Kidney (tissue), 22 donors: ENCODE measurements at places on chromosomes 5 and 9. TPM values are rescaled to one million over a fixed set of nuclear protein-coding genes. Genes with fewer than 3 reads are reported as not detected.

TIMD4 gene
- 8.0 TPM for total RNA-seq

ATG12 gene
- 30.1 TPM for total RNA-seq

FAT2 gene
- 0.13 TPM for total RNA-seq

DOCK2 gene
- total RNA-seq: 42.0 TPM

PGM5 gene
- total RNA-seq: 53.1 TPM

HK3 gene
- total RNA-seq: 21.2 TPM

DNA sequence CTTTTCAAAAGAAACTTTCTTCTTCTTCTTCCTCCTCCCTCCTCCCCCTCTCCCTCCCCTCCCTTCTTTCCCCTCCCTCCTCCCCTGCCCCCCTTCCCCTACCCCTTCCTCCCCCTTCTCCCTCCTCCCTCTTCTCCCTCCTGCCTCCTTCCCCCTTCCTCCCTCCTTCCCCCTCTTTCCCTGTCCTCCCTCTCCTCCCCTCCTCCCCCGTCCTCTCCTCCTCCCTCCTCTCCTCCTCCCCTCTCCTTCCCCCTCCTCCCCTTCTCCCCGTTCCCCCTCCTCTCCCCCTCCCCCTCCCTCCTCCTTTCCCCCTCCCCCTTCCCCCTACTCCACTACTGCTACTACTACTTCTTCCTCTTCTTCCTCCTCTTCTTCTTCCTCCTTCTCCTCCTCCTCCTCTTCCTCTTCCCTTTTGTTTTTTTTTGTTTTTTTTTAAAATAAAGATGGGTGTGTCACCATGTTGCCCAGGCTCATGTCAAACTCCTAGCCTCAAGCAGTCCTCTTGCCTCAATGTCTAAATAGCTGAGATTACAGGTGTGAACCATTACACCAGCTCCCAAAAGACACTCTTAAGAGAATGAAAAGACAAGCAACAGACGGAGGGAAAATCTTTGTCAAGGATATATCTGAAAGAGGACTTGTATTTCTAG is 87.5 kb downstream of the SCAMP1 start:
- no peak for DNase-seq
- no peak overlapping the region for H3K4me3 ChIP-seq
- H3K4me1 ChIP-seq: no peaks in the 10 kb centered on the region
- H3K36me3 ChIP-seq: no peaks in the 10 kb centered on the region

DNA sequence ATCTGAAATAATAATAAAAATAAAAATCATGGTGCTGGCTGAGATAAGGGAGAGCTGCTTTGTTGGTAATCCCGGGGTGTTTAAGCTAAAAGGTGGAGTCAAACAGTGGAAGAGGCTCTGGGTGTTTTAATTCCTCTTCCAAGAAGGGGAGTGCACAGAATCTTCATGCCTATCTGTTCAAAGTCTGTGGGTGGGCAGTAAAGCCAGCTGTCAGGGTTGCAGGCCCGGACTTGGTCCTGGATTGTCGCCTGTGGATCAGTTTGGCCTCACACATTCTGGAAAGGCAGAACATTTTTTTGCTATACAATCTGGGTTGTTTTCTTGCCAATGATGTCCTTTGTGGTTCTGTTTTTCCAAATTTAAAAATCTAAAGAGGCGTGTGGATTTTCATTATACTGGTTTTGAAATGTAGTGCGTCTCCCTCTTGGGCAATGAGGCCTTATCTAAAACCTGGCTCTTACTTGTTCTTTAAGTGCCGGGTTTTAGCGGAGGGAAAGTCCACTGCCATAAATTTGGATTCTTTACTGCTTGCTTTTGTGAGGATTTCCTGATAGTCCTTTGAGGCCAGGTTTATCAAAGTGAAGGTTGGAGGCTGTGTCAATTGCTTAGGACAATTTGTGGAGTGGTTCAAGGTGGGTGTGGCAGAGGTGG is 5.8 kb downstream of the ANKDD1B start:
- no peak overlapping the region for H3K27ac ChIP-seq
- no peak for DNase-seq

DNA sequence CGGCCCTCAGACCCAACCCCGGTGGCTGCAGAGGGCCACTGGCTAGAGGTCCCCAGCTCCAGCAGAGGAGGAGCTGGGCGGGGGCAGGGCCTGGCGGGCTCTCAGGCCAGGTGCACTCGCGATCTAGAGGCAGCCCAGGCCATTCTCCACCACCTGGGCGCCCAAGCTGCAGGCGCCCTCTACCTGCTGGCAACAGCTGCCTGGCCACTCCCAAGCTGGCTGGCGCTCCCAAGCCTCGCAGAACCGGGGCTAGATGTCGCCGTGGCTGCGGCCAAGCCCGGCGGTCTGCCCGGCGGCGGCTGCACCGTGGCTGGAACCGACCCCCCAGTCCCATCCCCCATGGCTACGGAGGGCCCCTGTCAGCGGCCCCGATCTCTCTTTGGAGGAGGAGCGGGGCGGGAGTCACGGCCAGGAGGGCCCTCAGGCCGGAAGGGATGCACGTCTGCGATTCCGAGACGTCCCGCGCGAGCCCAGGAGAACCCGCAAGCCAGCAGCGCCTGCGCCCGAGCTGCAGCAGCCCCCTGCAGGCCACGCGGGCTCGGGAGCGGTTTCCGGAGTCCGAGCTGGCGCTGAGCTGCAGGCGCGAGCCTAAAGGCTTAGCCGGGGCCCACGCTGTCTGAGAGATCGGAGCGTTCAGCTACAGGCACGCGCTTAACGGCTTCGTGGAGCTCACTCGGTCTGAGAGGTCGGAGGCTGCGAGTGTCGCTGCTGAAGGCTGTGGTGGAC is 44.3 kb upstream of the BICD2 start:
- no peaks in the 10 kb centered on the region for H3K36me3 ChIP-seq
- H3K4me1 ChIP-seq: peaks cover 8% of the 10 kb centered on the region
- no peak overlapping the region for H3K4me3 ChIP-seq

DNA sequence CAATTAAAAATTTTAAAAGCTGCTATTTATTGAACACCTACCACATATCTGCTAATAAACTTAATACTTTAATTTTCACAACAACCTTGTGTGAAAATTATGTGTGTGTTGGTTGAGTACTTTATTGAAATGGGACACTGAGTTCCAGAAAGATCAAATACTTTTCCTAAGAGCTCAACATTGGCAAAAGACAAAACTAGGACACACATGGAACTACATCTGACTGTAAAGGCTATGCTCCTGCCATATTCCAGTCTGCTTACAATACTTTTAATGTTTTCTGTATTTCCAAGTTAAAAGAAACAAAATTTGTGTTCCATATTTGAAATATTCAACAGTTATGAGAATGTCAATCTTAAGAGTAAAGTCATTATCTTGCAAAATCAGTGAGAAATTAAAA is 111.8 kb downstream of the RFX3 start:
- H3K36me3 ChIP-seq: no peaks in the 10 kb centered on the region
- H3K4me1 ChIP-seq: no peaks in the 10 kb centered on the region

DNA sequence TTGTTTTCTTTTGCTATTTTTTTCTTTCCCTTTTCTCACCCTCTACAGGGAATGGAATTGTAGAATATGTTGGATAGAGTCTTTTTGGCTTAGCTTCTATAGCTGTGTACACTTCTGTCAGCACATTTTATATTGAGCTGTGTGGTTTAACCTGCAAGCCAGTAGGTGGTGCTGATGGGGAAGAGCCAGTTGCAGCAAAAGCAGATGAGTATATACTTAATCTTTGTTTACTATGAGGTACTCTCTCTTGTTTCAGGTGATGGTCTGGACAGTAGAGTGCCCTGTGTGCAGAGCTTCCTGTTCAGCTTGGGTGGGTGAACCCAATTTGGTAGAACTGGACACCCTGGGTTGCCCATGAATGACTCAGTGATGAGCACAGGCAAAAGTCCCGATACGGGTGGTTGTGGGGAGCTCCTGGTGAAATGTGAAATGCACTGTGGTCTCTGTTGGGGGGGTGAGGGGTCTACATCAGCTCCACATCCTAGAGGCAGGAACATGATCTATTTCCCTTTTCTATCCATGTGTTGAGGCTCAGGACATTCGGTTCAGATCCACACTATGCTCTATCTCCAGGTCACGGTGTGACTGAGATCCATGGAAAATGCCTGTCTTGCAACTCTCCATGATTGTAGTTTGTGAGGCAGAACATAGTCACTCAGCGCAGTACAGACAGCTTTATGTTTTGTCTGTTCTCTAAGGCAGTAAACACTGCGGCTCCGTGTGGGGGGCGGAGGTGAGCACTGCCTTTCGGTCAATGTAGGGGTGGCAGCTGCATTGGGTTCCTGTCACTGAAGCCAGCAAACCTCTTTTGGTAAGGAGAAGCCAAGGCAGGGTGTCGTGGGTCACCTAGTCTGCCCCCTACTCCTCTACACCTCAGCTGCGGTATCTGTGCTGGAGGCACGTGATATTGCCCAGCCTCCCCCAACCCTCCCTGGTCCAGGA is 353.2 kb downstream of the PRR16 start:
- H3K27ac ChIP-seq: no peak overlapping the region
- no peak overlapping the region for H3K4me3 ChIP-seq
- H3K36me3 ChIP-seq: no peaks in the 10 kb centered on the region
- H3K27me3 ChIP-seq: no peaks in the 10 kb centered on the region
- no peaks in the 10 kb centered on the region for H3K4me1 ChIP-seq

DNA sequence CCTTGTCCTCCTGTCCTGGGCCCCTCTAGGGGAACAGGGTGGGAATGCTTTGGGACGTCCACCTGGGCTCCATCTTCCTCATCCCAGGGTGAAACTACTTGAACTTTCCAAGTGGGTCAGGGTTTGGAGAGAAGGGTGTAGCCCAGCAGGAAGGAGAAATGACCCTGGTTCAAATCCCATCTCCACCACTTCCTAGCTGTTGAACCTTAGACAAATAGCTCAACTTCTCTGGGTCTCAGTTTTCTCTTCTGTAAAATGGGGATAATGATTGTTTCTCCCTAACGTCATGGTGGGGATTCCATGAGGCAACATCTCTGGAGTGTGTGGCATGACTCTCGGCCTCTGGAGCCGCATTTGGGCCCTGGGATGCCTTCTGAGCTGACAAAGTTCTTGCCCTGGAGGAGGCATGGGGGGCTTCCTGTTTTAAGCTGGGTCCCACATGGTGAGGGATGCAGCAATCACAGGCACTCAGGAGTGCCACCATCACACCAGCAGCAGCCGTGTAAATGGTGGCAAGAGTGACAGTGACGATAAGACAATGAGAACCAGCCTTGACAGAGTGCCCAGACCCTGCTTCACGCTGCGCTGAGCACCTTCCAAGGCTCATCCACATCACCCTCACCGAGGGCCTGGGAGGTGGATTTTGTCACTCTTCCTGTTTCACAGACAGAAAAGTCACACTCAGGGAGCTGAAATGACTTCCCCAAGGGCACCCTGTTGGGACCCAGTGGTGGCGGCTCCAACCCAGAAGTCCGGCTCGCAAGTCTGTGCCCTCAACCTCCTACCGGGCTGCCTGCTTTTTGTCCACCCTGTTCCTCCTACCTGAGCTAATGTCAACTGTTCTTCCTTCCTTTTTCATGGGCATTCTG is 69.5 kb upstream of the IER5L start:
- no peaks in the 10 kb centered on the region for H3K4me1 ChIP-seq
- no peak overlapping the region for H3K27ac ChIP-seq
- peak; percentile 60 for DNase-seq
- H3K4me3 ChIP-seq: no peak overlapping the region
- no peaks in the 10 kb centered on the region for H3K27me3 ChIP-seq

GRCh38 chr9:129841071-129841470 is 5.8 kb downstream of the USP20 start:
- no peak overlapping the region for H3K4me3 ChIP-seq
- no peak for DNase-seq
- H3K36me3 ChIP-seq: no peaks in the 10 kb centered on the region
- peaks cover 2% of the 10 kb centered on the region for H3K4me1 ChIP-seq
- no peak overlapping the region for H3K27ac ChIP-seq

GRCh38 chr5:142771666-142772065 is 1.5 kb downstream of the ARHGAP26 start:
- no peaks in the 10 kb centered on the region for H3K27me3 ChIP-seq
- peak overlapping the region; percentile 79 for H3K27ac ChIP-seq
- H3K4me3 ChIP-seq: peak overlapping the region; percentile 91
- no peaks in the 10 kb centered on the region for H3K36me3 ChIP-seq
- peaks cover 6% of the 10 kb centered on the region for H3K4me1 ChIP-seq
- DNase-seq: no peak

DNA sequence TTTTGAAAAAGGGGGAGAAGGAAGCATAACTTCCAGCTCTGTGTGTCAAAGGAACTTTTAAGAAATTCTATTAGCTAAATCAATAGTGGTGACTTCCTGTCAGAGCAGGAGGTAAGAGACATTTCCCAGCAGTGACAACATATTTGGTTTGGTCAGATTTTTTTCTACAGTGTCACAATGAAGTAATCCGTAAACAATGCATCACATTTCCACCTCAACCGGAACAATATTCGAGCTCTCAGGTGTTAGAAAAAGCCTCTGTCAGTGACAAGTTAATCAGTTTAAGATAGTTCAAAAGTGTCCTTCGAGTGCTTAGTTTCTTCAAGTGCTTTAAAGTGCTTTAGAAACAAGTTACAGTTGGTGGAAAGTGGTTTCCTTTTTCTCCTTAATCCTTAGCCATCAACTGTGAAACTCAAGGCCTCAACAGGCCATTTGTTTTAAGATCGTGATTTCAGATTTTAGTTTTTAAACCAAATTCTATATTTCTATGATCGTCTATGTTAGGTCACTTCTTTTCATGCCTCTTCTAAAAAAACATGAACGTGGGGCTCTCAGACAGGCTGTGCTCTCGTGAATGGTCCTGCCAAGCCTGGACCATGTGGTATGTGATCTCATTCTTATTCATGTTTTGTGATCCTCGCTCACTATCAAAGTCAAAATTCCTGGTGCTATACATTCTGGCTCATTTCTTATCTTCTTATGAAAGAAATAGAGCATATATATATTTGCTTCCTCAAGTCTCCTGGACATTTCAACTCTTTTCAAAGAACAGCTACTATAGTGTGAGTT is 181.9 kb upstream of the HMHB1 start:
- no peaks in the 10 kb centered on the region for H3K4me1 ChIP-seq
- DNase-seq: no peak
- H3K27ac ChIP-seq: no peak overlapping the region
- no peaks in the 10 kb centered on the region for H3K27me3 ChIP-seq
- H3K36me3 ChIP-seq: no peaks in the 10 kb centered on the region

GRCh38 chr5:155504606-155505005 is 491.1 kb downstream of the KIF4B start:
- H3K4me3 ChIP-seq: no peak overlapping the region
- no peaks in the 10 kb centered on the region for H3K27me3 ChIP-seq
- no peaks in the 10 kb centered on the region for H3K4me1 ChIP-seq
